Activated T-helper 2 cell treated with anti-CD3 and anti-CD28 coated beads, Interferon-gamma antibody, Interleukin-2, Interleukin-4, amounts not matched to agents 10 μg/mL and 5 μg/mL and 100 μg/mL, durations not matched to agents 14 hours and 24 hours and 36 hours (primary cell): ENCODE measurements at places on chromosomes 6 and 20. TPM values are rescaled to one million over a fixed set of nuclear protein-coding genes. Genes with fewer than 3 reads are reported as not detected.

DNA sequence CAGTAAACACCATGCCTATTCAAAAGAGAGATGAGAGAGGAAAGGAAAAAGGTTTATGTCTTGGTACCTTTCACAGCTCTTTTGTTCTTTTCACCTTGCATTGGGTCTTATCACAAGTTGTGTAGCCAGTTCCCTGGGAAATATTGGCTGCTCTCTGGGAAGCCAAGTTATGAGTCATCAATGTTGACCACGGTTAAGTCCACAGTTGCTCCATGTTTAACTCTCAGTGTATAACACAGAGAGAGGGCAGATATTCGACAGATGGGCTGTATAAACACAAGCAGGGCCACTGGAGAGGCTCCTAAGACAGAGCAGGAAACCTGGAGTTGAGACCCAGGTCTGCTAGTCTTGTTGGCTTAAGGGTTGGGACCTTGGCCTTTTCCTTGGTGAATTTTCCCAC lies 718.6 kb downstream of the QKI start:
- no peak overlapping the region for H3K4me3 ChIP-seq
- no peaks in the 10 kb centered on the region for H3K36me3 ChIP-seq
- no peaks in the 10 kb centered on the region for H3K4me1 ChIP-seq
- no peak for DNase-seq
- no peak overlapping the region for H3K27ac ChIP-seq

- DNase-seq, result no peak
- H3K4me3 ChIP-seq, result no peak overlapping the region
- no peak overlapping the region for H3K27ac ChIP-seq
- H3K27me3 ChIP-seq, result no peaks in the 10 kb centered on the region
Measured at GRCh38 chr6:40852779-40853373, 186.1 kb downstream of the UNC5CL start.

The SDCBP2 gene
- total RNA-seq, result 3.2 and 4.1 TPM in 2 replicates

DNA sequence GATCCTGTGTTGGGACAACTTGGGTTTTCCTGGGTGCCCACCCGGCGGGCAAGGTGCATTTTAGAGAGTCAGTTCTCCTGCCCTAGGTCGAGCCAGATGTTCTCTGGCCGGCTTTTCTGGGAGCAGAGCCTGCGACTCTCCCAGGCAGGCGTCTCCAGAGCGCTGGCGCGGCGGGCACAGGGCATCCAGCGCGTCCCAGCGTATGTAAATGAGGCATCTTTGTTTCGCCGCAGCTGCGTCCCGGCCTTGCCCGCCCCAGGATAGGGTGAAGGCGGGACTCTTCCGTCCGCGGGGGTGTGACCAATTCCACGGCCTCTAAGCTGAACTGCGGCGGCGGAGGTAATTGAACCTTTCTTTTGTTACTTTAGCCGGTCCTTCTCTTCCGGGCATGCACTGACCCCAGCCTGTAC lies 9.1 kb downstream of the GRIK2 start:
- no peak overlapping the region for H3K4me3 ChIP-seq
- no peak for DNase-seq

DNA sequence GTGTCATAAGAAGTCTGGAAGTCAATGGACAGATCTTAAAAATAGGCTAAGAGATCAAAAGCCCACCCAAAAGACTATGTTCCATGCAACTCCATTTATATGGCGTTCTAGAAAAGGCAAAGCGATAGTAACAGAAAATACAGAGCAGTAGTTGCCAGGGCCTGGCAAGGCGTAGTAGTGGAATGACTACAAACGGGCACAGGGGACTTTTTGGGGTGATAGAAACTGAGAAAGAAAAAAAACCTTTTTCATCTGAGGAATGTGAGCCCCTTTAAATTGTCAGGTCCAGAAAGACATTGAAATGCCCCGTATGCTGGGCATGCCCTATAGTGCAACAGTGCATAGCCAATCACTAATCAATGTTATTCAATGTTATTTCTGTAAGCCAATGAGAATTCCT lies 47.2 kb upstream of the FAM50B start:
- no peaks in the 10 kb centered on the region for H3K27me3 ChIP-seq
- DNase-seq, result no peak
- no peaks in the 10 kb centered on the region for H3K36me3 ChIP-seq

The FHL5 gene
- total RNA-seq, result not detected in 2 replicates

The BMP6 gene
- total RNA-seq, result 0.78 and 1.1 TPM in 2 replicates

GRCh38 chr6:46220352-46221221 lies 49.8 kb upstream of the ENPP5 start:
- H3K27ac ChIP-seq, result peak overlapping the region; percentile 56
- H3K27me3 ChIP-seq, result peaks cover 19% of the 10 kb centered on the region
- no peak overlapping the region for H3K4me3 ChIP-seq
- H3K4me1 ChIP-seq, result peaks cover 7% of the 10 kb centered on the region
- DNase-seq, result no peak

GRCh38 chr6:163413345-163414116 lies 987 bp upstream of the QKI start:
- peaks cover 16% of the 10 kb centered on the region for H3K27me3 ChIP-seq
- H3K4me3 ChIP-seq, result peak overlapping the region; percentile 87
- DNase-seq, result peak; percentile 86

DNA sequence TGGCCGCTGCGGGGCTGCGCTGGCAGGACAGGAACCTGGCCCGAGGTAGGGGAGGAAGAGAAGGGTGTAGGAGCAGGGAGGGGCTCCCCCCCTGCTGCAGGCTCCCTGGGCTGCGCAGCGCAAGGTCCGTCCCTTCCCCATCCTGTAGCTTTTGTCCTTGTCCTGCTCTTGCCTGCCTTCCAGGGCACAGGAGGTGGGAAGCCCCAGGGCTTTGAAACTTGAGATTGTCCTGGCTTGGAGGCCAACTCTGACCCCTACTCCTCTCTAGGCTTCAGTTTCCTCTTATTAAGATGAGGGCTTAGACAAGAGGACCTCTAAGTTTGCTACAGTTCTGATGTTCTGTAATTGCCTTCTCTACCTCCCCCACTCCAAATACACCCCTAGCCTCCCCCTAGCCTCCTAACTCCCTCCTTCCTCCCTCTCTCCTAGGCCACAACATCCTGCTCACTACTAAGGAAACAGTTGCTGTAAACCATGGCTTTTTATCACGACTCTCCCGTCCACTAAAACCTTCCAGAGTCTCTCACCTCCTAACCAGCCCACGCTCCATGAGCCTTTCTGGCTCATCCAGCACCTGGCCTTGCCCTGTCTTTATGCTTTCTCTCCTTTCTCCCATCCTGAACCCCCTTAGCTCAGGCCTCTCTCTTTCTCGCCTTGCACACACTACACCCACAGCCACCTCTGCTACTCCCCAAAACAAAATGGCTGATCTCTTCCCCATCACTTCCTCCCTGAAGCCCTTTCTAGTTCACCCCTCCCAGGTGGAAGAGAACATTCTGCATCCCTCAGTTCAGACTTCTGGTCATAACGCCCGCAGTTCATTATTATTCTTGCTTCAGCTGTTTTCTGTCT lies 10.2 kb downstream of the UNC5CL start:
- no peak for DNase-seq
- H3K4me3 ChIP-seq, result peak overlapping the region; percentile 89
- peak overlapping the region; percentile 94 for H3K27ac ChIP-seq
- no peaks in the 10 kb centered on the region for H3K27me3 ChIP-seq

DNA sequence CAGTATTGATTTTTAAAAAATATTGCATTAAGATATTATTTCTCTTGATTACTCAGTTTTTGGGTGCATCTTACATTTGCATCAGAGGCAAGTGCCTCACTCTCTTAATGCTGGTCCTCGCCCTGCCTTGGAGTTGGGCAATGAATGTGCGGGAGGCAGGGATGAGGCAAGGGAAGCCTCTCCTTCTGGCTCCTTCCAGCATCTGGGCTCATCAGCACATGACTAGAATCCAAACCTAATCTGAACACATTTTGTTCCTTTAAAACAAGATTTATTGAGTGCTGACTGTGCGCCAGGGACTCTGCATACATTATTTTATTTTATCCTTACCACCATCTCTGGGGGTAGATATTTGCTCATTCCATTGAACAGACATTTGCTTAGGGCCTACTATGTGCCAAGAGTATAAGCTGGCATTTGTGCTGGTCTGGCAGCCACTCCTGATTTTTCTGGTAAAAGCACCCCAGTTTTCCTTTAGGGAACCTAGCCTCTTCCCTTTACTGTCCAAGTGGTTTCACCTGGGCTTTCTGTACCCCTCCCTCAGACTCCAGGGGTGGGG lies 71.9 kb upstream of the ZNFX1 start:
- no peak for DNase-seq
- no peak overlapping the region for H3K4me3 ChIP-seq
- peaks cover 24% of the 10 kb centered on the region for H3K27me3 ChIP-seq
- no peak overlapping the region for H3K27ac ChIP-seq

- DNase-seq, result no peak
- H3K27ac ChIP-seq, result no peak overlapping the region
- H3K4me1 ChIP-seq, result peaks cover 19% of the 10 kb centered on the region
- H3K4me3 ChIP-seq, result no peak overlapping the region
Measured at GRCh38 chr6:170294813-170295509, 4.1 kb upstream of the DLL1 start.
